Caco-2 (cell line): ENCODE measurements at places on chromosomes 6 and 20. TPM values are rescaled to one million over a fixed set of nuclear protein-coding genes. Genes with fewer than 3 reads are reported as not detected.

TMEM74B gene
- 6.9 and 7.8 TPM in 2 replicates for total RNA-seq

RNF217 gene
- total RNA-seq: 0.09 and 0.39 TPM in 2 replicates

NHLRC1 gene
- total RNA-seq: 1.6 and 2.1 TPM in 2 replicates

TFEB gene
- 3.8 and 3.9 TPM in 2 replicates for total RNA-seq

TRIM31 gene
- 0.70 and 0.74 TPM in 2 replicates for total RNA-seq

TMEM200A gene
- total RNA-seq: 15.6 and 16.3 TPM in 2 replicates
